ENCODE measurements at places on chromosomes 7 and 10.

DNA sequence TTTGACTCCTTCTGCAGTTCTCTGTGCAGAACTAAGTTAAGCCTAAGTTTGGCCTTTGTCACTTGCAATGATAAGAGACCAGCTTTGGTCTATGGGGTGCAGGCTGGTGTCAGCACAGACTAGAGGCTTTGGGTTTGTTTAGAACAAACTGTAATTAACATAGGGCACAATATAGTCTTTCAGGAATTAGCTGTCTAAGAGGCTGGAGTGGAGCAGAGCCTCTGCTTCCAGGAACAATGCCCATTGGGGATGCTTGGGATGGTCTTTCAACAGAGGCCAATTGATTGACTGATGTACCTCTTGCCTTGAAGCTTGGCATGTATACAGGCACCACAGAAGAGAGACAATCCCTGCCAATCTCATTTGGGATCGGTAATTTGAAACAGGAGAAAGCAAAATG is 4.7 kb downstream of the SUFU start:
- no peak for DNase-seq

GRCh38 chr7:112042631-112043030 is 163.6 kb downstream of the DOCK4 start:
- DNase-seq, result no peak

GRCh38 chr10:123754123-123754522 is 88.0 kb downstream of the GPR26 start:
- no peak for DNase-seq

- no peak for DNase-seq
These were observed 3.2 kb downstream of the DNAJB12 start for GRCh38 chr10:72351479-72351878.

- DNase-seq, result no peak
These were observed 36.3 kb downstream of the C10orf105 start for GRCh38 chr10:71683301-71683700.

DNA sequence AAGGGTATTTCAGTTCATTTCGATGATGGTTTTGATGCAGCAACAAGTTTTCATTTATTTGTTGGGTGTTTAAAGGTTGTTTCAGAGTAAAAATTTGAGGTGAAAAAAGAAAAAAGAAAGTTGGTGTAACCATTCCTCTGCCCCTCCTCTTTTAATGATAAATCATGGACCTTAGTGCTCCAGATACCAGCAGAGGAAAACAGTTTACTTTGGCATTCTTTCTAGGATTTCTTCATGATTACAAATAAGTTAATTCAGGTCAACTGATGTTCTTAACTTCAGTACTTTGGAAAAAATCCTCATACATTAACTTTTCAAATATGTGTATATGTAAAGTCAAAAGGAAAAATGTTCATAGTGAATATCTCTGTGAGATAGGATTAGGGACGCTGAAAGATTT is 2.0 kb upstream of the RBP4 start:
- no peak for DNase-seq

GRCh38 chr10:78924319-78925003 is 144.3 kb upstream of the ZMIZ1 start:
- no peak for DNase-seq

- DNase-seq, result peak; percentile 11
These were observed 1.5 kb downstream of the PCLO start for GRCh38 chr7:83161186-83161585.

DNA sequence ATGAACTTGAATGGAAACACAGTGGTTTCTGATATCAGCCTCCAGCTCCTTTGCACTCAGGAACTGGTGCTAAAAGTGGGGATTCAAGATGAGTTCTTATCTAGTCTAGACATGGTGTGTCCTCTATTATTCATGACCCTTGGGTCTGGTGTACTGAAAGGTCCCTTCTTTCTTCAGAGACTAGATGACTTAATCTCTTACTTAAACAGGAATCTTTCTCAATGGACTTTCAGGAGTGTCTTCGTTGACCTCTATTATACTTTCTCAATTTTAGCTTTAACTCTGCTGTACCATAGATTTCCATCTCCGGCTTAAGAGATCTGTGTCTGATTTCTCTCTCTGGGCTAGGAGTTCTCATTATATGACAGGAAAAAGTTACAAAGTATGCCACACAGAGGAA is 83.5 kb upstream of the INHBA start:
- no peak for DNase-seq

DNA sequence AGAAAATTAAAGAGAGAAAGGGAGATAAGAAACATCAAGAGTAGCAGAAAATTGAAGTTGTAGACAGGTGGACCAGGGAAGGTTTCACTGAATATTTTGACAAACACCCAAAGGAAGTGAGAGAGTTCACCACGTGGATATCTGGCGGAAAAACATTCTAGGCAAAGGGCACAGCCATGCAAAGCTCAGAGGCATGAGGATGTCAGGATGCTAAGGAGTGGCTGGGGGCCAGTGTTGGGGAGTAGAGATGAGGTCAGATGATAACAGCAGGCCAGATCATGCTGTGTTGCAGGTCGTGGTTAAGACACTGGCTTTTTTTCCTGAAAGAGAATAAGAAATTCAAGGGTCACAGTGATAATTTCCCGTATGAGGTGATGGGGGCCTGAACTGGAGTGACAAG is 181.9 kb downstream of the DGKI start:
- DNase-seq, result no peak

GRCh38 chr10:132940791-132941465 is 1.4 kb downstream of the CFAP46 start:
- DNase-seq, result no peak

- DNase-seq, result no peak
These were observed 1.2 kb upstream of the ITGB1 start for GRCh38 chr10:32959006-32959920.

GRCh38 chr10:112919721-112920120 is 30.3 kb upstream of the TCF7L2 start:
- peak; percentile 87 for DNase-seq

DNA sequence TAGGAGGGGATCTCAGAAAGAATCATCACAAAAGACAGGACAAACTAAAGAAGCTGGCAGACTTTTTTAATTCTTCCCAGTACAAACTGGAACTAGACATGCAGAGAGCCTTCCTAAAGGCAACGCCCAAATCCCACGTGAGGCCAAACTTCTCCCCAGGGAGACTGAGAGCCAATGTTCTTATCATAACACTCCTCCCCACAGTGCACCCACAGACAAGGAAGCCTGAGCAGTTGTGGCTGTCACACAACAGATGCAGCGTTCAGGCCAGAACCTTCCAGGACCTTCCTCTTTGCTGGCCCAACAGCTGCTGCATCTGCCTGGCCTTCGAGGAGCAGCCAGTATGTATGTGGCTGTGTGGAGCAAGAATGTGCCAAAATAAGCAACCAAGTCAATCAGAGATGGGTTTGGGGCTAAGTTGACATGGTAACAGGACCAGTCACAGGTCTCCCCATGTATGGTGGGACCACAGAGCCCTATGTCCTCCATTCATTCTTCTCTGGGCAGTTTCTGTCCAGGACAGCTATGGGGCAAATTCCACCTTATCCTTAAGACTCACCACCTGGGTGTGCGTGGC is 34.9 kb downstream of the SRPK2 start:
- DNase-seq, result peak; percentile 27

DNA sequence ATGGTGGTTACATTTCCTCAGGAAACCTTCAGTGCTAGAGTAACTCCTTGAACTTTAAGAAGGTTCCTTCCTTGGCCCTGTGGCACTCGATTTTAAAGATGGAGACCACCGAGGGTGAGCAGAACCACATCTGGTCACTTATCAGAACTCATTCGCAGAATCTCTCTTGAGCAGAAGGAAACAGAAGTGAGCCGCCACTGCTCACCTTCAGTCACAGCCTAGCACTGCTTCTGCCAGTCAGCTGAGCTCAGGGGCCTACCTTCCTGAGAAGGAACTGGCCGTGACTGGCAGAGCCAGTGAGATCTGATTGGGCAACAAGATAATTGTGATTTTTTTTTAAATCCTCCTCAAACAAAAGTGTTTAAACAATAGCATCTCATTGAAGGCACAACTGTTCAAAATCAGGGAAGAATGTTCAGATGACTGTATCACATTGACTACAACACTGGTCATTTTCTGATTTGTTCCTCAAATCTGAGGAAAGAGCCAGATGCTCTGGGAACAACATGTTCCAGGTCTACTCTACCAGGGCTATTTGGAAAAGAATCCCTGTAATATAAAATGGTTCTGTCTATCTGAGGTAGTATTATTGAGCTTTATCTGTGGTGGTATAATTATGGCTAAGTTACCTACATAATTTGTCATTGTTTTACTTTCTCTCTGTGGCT is 2.7 kb upstream of the SYPL1 start:
- DNase-seq, result no peak

- DNase-seq, result no peak
These were observed 37.7 kb downstream of the SLC25A13 start for GRCh38 chr7:96284240-96284639.

DNA sequence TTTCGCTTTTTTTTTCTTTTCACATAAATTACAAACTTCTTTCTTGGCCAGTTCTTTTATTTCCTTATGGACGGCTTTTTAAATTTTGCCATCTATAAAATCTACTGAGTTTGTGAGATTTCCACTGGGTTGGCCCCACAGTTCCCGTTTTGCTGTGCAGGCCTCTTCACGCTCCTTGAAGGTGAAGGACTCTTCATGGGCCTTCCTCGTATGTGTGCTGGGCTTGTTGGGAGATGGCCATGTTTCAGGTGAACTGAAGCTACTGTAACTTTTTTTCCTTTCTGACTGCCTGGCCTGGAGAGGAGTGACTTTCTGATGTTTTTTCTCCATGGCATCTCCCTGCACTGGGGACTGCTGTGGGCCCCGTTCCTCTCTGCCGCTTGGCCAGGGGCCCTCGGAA is 262.4 kb downstream of the COBL start:
- DNase-seq, result no peak

DNA sequence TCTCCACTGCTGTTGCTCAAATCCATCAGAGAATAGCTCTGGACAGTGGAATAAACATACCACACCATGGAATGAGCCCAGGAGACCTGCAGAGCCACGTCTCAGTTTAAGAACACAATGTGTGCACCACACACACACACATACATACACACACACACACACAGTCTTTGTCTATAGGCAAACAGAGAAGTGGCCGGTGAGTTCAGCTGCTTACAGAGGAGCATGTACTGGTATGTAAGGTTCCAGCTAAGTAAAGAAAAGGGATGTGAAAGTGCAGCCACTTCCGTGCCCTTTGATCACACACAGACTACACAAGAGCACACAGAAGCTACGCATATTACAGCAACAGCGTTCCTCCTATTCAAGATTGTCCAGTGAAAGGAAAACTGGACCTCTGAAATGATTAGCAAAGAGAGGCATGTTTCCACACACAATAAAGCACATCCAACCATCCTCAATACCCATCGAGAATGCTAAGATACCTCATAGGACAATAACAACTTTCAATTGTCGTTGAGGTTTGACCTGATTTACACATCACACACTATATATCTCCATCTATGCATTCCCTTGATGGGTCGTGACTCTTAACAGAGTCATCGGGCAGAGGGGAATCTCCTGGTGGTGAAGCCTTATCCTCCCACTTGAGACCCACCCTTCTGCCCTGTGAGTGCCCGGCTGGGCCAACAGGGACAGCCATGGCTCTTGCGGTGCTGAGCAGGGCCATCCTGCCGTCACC is 23.6 kb downstream of the SLC35B4 start:
- DNase-seq, result no peak

DNA sequence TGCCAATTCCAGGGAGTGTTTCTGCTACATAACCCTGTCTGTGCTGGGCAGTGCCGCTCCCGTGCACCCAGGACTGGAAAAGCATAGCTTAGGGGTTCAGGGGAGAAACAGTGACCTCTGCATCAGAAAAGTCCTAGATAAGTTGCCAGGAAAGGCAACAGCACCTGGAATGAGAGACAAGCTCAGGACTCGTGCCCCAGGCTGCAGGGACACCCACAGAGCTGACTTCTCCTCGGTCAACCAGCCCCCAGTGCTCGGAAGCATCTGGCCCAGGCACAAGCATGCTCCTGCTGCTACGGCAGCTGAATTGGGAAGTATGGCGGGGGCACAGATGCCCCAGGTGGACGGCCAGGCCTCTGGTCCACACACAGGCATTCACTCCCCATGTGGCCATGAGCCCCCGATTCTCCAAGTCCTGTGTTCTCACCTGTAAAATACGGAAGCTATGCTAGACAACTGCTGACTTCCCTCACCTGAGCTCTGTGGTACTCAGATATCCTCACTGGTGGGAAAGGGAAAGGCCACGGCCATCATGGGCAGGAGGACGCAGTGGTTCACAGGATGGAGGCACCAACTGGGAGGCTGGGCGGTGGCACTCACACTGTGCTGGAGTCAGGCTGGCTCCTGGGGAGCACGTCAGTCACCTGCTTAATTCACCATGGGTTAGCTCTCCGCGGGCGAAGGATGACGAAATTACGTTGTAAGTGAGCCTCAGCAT is 220.5 kb downstream of the PTPRN2 start:
- DNase-seq, result no peak

GRCh38 chr7:140640060-140640637 is 464 bp downstream of the DENND2A start:
- DNase-seq, result peak; percentile 33

- DNase-seq, result no peak
These were observed 72.8 kb upstream of the ZNF722 start for GRCh38 chr7:63925626-63926460.

DNA sequence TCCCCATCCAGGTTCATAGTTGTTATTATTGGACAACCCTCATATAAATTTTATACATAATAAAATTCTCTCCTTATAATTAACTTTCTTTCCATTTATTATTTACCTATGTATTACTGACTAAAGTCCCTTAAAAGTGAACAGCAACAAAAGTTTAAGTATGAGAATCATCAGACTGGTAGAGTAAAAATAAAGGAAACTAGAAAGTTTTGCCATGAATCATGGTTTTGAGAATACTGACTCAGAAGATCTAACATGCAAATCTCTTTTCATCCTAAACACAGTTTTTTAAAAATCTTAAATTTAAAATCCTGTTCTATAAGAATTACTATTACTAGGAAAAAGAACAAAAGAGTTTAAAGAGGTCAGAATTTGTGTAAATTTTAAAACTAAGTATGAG is 32.1 kb downstream of the HERC4 start:
- DNase-seq, result no peak

- DNase-seq, result no peak
These were observed 2.6 kb upstream of the SAMD8 start for GRCh38 chr10:75108684-75109458.

GRCh38 chr10:103540722-103541121 is 47.2 kb downstream of the NEURL1 start:
- no peak for DNase-seq
